H9 (cell line): ENCODE measurements at places on chromosomes 16 and 17. TPM values are rescaled to one million over a fixed set of nuclear protein-coding genes. Genes with fewer than 3 reads are reported as not detected.

SHBG gene
- total RNA-seq: 1.5 and 1.6 TPM in 2 replicates

DNA sequence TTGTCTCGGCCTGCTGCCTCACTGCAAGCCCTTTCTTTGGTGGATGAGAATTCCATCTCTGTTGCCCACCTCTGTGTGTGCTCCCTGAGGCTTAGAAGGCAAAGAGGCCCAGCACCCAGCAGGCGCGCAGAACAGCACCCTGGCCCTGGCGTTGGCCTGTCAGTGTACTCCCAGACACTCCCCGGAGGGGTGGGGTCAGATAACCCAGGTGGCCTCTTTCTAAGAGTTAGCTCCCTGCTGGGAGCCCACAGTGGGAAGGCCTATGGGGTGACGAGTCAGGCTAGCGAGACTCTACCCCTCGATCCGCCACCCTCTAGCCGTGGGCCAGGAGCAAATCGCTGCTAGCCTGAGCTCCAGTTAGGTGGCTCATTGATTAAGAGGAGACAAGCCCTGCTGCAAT is 38.1 kb downstream of the SRL start:
- H3K27ac ChIP-seq: no peak overlapping the region
- H3K4me1 ChIP-seq: no peaks in the 10 kb centered on the region
- no peaks in the 10 kb centered on the region for H3K36me3 ChIP-seq
- no peaks in the 10 kb centered on the region for H3K27me3 ChIP-seq
- H3K4me3 ChIP-seq: no peak overlapping the region

- H3K27ac ChIP-seq: no peak within 1 kb of the TSS
- H3K4me3 ChIP-seq: peak within 1 kb of the TSS; percentile 95
- H3K27me3 ChIP-seq: no peaks in the 10 kb centered on the region
Observed at GRCh38 chr16:53434377-53435065, at the start of gene RBL2. RBL2 (plus strand) TSS chr16:53434471; CDS start chr16:53434557, 86 bp downstream.

- no peaks in the 10 kb centered on the region for H3K36me3 ChIP-seq
- H3K27me3 ChIP-seq: peaks cover 8% of the 10 kb centered on the region; the same call in 1 of the 2 replicates
- no peaks in the 10 kb centered on the region for H3K4me1 ChIP-seq
- DNase-seq: no peak
- no peak overlapping the region for H3K4me3 ChIP-seq
Observed at GRCh38 chr17:73647772-73648542, 3.7 kb upstream of the SDK2 start.
